NCI-H1436 treated with DMSO at 0.1 percent for 48 hours (cell line): ENCODE measurements at places on chromosomes 2 and 18.
A peak's percentile ranks its signal among the peaks of the same experiment; 100 is the strongest.

DNA sequence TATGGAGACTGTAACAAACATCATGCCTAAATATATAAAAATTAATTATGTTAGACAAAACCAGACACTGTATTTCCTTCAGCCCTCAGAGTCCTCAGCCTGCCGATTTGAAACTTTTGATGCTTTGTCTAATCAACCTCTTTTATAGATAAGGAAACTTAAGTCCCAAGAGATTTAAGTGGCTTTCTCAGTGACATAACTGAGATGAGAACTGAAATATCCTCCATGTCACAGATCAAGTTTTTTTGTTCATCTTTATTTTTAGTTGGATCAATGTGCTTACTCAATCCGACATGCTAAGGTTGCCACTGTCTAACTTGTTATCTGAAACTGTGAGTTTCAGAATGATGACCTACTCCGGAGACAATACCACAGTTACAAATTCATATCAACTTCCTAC lies 72.3 kb downstream of the BARD1 start:
- no peak for DNase-seq

DNA sequence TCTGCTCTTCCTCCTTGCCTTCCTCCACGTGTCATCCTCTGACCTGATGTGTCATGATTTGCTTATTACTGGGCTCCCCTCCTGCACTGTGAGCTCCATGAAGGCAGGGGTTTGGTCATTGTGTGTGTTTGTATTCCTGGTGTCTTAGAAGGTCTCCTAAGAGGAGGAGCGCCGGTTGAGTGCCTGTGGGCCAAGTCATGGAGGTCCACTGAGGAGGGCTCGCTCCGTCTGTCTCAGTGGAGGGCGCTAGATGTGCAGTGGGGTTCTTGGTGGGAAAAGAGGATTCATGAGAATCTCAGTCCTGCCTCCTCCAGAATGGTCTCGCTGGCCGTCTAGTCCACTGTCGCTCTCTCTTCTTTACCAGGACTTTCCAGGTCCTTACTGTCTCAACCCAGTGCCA lies 100.2 kb downstream of the VWA3B start:
- DNase-seq: no peak

DNA sequence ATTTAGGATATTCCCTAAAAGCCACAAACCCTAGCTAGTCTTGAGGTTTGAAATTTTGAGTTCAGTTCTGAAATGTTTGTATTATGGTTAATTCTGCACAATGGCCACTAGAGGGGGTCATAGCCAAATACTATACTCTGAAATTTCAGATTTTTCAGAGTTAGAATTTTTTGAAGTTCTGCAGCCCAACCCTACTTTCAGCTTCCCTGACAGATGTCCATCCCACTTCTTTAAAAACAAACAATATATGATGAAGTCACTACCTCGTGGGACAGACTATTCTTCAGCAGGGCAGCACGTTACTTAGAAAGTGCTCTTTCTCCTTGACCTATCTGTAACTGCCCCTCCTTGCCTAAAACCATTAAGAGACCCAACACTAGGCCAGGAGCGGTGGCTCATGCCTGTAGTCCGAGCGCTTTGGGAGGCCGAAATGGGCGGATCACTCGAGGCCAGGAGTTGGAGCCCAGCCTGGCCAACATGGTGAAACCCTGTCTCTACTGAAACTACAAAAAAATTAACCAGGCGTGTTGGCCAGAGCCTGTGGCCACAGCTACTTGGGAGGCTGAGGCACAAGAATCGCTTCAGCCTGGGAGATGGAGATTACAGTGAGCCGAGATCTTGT lies 48.2 kb upstream of the PAPOLG start:
- DNase-seq: no peak

GRCh38 chr18:71760541-71760940 lies 783.6 kb downstream of the CBLN2 start:
- peak; percentile 59 for DNase-seq

DNA sequence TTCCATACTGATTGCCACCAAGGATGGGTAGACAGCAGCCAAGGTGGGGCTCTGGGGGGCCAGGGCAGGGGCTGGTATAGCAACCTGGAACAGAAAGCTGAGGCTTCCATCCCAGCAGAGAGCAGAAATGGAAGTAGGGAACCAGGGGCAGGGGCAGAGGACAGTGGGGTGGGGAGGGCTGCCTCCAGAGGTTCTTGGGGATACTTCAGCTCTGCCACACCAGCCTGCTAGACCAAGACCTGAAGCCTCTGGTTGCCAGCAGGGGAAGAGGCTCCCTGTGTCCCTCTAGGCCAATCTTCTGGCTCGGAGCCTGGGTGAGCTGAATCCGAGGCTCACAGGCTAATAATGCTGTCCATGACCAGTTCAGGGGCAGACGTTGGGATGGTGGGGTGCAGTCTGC lies 329.0 kb downstream of the DYSF start:
- DNase-seq: no peak

- DNase-seq: no peak
Observed at GRCh38 chr2:162839419-162839818, 852 bp upstream of the KCNH7 start.

- no peak for DNase-seq
Observed at GRCh38 chr18:79776674-79777073, 21.1 kb upstream of the KCNG2 start.

- no peak for DNase-seq
Observed at GRCh38 chr2:8515864-8516533, 165.9 kb upstream of the ID2 start.

DNA sequence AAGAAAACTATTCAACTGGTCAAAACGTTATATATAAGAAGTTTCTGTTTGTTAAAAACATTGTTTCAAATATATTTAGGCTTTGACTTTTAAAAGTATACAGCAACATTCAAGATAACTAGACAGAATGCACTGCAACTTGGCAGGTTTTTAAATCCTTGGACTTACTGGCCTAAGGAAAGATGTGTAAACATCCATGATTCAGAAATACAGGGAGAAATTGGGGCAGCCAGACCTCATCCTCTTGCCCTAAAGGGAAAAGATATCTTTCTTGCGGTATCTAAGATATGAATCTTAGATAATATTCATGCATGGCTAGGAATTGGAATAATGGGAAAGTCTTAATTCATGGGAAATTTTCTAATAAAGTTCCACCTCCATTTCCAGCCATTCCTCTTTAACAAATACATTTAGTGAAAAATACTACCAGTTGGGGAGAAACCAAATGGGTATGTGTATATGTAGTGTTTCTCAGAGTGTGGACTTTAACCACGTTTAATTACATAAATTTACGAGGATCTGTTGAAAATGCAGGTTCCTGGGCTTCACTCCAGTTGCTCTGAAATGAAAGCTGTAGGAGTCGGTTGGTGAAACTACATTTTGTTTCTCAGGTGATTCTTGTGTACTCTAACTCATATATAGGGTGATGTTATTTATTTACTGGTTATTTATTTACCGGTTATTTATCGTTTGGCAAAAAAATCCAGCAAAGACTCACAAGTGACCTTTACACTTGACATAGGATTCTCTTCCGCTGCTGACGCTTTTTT lies 587 bp upstream of the TANK start:
- no peak for DNase-seq
